CD4-positive, alpha-beta T cell treated with Interleukin-4 for 1 hour (primary cell): ENCODE measurements at places on chromosomes 6 and 20.
A peak's percentile ranks its signal among the peaks of the same experiment; 100 is the strongest.

DNA sequence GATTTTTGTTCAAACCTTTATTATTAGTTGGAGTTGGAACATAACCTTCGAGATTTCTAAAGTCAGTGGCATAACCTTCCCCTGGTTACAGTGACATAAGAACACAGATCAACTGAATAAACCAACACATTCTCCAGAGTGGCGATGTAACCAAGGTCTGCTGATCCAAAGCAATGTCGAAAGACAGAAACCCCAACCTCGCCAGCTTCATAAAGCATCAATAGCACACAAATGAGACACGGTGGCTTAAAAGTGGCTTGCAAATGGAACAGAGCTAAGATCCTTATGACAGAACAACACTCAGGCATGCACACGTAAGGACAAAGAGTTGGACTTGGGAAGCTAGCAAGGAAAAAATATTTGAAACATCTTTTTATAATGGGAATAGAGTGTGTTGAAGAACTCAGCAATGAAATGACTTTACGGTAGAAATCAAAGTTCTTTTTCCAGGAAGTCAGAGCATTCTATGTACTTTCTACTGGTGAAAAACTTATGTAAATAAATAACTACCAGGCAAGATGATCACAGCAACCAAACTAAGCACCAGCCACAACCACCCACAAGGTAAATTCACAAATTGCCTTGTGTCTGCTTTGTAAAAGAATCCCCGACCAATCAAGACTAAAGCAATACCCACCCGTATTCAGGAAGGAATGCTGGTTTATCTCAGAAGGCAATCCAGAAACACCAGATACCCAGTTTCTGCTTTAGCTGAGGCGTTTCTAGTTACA, 61.0 kb upstream of the NHSL1 start:
- DNase-seq, result no peak

DNA sequence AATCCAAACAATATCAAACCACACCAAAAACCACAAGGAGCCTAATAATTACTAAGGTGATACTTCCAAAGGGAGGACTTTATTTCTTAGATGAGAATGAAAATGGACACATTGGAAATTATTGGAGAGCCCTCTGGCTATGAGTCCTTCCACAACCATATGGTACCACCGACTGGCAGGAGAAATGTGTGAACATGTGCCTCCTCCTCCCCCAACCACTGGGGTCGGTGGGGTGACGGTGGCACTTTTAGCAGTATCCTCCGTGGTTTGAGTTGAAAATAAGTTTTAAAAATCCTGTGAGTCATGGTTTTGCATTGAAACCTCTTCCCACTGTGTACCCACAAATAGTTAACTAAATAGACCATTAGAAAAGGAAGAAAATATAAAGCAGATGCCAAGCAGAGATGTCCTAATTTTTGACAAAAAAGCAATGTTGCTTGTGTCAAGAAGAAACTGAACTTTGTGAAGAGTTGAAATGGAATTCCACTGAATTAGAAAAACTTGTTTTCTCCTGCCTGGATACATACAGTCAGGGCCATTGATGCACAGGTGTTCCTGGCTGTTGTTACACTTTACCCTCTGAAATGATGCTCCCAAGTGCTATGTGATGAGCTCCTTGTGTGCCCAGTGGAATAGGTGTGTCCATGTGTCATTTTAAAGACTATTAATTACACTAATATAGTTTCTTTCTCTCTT, 3.2 kb downstream of the EDN1 start:
- no peak for DNase-seq

DNA sequence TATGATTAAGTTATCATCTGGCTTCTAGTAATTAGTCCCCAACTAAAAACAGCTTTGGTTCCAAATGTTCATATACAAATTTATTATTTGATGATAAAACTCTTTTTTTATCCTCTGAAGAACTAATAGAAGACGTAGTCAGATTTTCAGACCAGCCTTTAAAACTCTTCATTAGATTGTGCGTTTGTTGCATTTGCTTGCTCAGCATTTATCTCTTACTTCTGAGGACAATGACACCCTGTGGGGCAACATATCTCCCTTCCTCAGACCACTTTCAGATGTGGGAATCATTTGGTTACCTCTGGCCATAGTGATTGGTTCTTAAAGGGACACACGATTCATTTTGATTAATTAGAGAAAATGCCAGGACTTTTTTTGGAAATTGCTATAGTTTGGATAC, 481.8 kb downstream of the HAO1 start:
- no peak for DNase-seq

- DNase-seq, result no peak
Measured at GRCh38 chr6:151544453-151544852, 50.6 kb downstream of the CCDC170 start.

DNA sequence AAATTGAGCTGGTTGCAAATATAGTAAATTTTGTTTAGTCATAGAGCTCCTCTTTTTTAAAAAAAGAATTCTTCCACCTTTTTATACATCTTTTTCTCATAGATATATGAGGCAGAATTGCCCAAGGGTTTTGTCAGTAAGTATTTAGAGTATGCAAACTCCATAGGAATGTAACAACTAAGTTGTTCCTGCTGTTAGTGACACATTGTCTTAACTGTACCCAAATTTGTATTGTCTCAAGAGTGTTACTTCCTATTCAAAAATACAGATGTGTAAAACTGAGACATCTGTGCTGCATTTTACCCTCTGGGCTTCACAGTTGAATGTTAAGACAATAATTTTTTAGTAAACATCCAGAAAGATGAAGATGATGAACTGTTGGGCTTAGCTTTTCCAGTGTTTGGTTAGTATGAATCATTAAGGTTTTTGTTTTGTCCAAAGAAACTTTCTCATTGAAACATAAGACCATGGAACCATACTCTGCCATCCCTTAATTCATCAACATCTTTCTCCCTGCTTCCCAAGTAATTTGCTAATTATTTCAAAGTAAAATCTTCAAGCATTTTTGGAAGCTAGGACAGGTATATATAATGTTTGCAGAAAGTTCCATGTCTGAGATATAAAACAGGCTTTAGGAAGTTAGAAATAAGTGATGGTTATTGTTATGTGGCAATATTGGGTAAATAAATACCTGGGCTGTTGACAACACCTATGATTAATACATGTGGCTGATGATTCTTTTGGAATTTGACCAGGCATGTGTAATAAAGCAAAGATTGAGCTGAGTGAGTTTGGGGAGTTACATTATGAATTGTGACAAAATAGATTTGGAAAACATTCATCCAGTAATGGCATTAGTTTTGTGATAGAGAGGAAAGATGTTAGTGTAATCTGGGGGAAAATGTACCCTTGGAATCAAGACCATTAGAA, 11.2 kb downstream of the OGFRL1 start:
- DNase-seq, result no peak

DNA sequence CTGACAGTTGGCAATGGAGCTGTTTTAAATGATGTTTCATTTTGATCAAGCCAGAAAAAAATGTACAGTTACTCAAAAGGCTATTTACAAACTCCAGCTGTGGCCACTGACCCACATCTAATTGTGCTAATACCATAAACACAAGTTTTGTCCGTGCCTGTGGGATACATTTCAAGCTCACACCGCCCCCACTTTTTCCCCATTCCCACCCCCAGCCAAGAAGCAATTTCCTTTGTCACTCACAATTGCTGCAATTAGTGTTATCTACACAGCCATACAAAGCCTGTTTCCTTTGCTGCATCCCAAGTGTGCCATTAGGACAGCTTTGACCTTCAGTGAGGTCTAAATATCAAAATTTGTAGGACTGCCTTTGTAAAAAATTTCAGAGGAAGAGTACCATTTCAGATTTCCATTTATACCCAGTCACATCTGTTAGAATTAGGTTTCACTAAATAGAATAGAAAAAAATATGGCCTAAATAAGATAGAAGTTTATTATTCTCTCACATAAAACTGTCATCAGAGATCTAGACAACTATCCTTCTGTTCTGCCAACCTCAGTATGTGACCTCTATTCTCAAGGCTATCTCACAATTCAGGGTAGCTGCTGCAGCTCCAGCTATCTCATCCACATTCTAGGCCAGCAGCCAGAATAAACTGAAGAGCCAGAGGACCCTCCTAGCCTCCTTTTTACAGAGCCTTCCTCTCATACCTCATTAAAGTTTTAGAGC, 202.6 kb downstream of the NFATC2 start:
- DNase-seq, result no peak

DNA sequence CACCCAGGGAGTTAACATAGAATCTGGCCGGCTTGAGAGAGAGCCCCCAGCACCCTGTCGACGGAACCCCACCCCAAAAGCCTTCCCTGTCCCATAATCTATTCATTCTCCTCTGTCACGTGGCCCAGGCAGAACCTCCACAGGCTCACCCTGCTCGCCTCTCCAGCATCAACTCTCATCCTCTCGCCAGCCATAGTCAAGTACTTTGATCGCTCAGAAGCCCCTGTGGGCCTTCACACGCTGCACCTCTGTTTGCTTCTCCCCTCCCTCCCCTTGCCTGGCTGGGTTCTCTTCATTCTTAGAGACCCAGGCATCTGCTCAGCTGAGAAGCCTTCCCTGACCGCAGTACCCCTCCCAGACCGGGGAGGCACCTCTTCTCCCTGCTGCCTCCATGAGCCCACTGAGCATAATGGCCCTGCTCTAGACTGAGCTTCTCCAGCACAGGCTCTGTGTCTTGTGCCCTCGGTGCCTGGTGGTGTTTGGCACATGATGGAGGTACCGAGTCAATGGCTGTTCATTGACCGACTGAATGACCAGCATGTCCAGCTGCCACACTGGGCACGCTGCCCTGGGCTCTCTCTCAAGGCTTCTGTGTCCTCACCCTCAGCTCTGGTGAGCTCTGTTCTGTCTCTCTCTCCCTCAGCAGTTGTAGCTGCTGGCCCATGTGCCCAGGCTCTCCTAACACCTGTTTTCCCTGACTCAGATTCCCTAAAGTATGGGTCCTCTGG, 33.7 kb downstream of the PKIG start:
- no peak for DNase-seq

GRCh38 chr6:125253881-125254280, 47.9 kb downstream of the HDDC2 start:
- no peak for DNase-seq

DNA sequence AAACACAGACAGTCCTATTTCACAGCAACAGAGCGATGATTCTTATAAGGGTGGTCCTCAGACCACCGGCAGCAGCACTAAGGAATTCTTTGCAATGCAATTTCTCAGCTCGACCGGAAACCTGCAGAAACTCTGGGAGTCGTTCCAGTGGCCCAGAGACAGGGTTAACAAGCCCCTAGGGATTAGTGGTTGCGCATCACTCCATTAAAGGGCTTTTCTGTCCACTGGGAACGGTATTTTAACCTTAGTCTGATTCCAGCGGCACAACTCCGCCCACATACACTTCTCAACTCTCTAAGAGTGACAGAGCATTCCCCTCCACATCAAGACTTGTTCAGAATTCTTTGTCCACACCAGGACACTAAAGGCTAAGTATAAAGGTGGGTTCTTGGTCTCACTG, 341.5 kb downstream of the TFAP2A start:
- no peak for DNase-seq

DNA sequence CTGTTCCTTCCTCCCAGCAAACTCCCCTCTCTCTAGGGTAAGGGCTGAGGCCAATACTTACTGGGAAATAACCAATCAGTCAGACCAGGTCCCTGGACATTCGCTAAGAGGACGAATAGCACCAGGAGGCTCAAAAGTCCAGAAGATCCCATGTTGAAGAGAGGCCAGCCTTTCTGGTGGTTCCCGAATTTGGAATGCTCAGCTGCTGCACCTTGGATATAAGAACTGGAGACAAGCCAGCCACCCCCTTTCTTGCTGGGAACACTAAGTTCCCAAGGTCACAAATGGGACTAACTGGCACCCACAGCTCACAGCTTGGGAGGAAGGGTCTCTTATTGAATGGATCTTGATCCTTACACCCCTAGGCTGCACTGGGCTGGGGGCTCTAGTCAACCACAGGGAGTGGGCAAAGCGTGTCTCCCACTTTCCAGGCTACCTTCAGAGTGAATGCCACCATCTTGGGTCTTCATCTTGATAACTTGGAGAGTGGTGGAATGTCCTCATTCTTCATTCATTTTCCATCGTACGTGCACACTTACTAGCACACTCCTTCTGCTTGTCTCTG, at the start of gene EPPIN:
EPPIN (minus strand) TSS at position 196 of the 565 bp plus-strand sequence; CDS start at position 152, 44 bp downstream.
- no peak for DNase-seq

DNA sequence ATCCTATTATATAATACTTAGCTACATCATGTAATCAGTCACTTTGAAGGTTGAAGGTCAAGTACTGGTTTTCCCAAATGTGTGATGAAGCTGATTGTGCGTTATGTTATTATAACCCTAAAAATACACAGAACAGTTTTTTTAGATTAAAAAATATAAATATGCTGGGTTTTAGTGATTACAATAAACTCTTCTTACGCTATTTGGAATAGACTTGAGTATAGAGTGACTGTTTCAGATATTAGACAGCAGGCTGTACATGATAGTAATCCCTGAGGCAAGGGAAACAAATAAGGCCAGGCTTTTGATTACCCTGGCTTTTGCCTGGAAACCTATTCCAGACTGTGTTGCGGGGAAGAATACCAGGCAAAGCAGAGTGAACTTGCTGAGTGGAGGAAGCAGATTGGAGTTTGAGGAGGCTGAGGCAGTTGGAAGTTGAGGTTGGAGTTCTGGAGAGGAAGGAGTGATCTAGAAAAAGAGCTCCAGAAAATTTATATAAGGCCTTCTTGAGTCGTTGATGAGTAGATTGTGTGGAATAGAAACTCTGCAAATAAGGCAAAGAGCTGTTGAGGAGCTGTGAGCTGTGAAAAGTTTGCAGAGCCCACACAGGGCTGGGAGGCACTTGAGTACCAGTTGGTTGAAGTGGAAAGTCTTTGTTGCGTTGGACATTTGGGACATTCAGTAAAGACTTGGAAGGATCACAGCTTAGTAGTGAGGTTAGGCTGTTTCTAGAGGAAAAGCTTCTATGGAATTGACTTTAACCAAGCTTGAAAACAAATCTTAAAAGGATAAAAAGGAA, 26.4 kb downstream of the MAP3K4 start:
- DNase-seq, result no peak

DNA sequence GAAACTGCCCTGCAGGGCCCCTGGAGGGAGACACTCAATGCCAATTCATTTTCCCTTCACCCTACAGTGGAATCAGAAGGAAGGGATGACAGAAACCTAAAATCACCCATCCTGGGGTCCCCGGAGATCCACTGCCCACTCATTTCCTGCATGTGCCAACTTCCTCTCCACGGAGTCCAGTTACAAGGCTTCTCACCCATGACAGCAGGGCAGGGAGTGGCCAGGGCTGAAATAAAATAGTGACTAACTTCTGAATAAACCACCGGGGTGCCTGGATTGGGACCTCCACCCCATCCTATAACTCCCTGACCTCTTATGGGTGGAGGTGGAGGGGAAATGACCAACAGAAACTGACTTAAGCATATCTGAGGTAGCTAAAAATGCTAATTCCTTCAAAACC, 362.3 kb downstream of the MAFB start:
- peak; percentile 80 for DNase-seq

DNA sequence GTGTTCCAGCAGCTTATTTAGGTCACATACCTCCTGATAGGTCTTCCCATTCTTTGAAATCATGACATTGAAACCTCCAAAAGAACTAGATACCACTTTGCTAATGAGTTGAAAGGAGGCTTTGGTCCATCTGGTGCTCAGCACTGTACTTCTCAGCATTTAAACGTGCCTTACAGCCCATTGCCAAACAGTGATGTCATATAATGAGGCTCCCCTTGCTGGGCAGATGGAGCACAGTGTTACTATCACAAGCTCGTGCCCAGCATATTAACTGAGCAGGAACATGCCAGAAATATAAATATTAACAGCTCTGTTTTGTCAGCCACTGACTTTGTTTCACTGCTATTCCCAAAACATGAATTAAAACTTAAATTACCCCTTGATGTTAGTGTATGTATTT, 25.5 kb upstream of the MAPK13 start:
- no peak for DNase-seq
